NAMALWA (cell line): ENCODE measurements at places on chromosomes 12 and 14.

DNA sequence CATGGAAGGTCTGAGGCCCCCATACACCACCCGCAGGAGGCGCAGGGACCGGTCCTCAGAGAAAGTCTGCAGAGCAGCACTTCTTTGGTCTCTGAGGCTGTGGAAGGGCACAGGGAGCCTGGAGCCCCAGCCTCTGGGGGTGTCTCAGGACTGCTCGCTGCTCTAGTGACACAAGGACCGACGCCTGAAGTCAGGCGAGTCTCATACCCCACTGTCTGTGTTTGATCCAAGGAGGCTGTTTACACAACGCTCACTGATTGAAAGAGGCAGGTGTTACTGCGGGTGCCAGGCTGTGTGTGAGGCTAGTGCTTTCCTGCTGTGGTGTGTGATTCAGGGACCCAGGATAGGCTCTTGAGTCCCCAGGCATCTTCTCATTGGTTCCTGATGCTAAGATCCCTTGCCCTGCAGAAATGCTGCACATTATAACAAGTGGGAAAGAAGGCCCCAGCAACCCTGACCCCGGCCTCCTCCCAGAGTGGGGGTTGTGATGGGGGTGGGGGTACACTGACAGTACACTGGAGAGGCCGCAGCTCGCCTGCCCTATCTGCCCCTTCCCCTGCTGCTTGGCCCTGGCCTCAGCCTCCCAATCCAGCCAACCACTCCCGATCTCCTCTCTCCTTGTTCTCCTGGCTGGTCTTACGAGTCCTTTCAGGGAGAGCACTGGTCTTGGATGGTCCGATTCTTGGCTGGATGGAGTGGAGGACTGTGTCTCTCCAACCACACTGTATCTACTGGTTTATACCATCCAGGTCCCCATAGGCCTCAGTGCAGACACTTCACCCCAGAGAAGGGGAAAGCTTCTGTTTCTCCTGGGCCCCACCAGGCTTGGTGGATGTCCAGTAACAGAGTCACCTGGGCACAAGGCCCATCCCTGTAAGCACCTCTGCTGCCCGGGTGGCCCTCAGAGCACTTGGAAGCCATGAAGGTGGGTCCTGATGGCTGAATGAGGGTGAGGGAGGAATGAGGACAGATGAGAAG, 6.6 kb downstream of the CACNA2D4 start:
- DNase-seq = no peak

DNA sequence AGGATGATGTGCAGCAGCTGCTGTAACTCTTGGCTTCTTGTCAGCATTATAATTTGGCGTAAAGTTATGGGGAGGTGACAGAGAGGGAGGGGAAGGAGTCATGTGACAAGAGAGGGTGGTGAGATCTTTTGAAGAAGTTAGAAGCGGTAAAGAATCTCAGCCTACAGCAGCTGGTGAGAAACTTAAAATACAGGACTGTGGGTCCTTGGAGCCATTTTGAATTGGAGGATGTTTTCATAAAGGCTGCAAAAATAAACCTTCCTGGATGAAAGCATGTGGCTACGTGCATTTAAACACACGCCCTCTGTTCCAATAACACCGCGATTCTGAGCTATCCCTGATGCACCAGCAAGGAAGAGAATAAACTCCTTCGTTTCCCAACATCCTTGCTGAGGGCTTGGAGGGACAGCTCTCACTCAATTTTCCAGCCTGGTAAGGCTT, 133.7 kb downstream of the TMEM30B start:
- DNase-seq = no peak

DNA sequence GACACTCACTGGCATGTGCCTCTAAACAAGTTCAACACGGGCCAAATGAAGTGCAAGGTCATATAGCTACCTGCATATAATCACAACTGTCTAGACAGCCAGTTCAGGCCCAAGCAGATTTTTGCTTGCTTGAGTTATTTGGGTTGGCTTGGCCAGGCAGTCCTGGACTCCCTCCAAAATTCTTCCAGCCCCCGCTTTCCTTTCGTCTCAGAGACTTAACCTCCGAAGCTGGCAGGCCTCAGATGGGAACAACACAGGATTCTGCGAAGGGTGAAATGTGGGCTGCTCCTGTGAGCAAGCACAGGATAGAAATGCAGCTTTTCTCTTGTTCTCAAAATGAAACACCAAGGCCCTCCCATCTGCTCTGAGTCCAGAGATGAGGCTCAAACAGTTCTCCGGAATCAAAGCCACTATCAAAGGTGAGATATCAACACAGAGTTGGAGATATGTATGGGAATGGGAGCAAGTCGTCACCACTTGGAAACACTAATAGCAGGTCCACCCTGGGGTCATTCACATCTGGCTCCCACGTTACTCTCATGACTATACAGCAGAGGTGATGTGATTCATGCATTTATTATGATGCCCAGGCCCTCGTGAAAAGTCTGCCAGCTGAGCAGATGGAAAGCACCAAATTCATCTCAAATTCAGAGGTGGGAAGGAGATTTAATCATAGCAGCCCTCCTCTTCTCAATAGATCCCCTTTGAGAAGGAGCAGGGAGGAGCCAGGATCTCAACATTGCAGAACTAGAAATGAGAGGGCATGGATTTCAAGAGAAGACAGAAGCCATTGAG, 389.8 kb downstream of the NUAK1 start:
- DNase-seq = no peak

DNA sequence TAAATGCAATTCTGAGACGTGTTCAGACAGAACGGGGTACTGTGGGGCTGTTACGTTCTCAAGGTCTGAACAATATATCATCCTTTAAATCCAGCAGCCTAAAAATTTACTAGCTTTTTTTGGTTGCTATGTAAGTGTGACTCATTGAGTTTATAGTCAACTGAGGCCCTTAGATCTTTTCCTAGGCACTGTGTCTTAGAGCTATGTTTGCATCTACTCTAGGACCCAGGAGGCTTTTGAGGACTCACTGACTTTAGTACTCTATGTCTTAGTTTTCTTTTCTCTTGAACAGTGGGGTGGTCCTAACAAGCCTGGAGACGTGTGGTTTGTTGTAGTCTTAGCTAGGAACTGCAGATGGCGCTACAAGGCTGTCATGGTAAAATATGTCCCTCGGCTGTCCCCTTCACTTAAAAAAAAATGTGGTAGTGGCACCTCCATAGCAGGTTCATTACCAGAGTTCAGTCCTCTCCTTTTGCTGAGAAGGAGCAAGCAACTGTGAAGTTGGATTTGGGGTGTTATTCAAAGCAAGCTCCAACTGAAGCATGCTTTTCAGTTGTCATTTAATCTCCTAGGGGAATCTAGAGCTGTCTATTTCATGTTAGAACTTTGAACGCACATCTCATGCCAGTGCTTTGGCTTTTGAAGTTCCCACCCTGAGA, 8.7 kb upstream of the SPATS2 start:
- peak; percentile 91 for DNase-seq

- DNase-seq = no peak
Measured at GRCh38 chr12:124940143-124940392, 25.6 kb upstream of the UBC start.

DNA sequence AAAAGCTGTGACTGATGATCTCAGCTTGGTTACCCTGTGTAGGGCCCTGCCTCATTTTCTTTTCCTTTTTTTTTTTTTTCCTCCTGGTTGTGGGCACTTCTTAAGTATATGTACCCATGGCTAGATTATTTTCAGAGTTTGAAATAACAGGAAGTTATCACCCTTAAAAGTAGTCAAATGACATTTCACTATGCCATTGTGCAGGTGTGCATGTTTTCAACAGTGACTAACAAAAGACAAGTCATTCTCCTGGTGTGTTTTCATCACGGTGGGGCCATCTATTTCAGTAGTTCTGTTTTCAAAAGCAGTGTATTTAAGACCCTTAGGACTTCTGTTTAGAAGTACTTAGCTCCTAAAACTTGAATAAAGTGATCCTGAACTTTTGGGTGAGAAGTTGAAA, 15.0 kb downstream of the GABARAPL1 start:
- DNase-seq = peak; percentile 73

DNA sequence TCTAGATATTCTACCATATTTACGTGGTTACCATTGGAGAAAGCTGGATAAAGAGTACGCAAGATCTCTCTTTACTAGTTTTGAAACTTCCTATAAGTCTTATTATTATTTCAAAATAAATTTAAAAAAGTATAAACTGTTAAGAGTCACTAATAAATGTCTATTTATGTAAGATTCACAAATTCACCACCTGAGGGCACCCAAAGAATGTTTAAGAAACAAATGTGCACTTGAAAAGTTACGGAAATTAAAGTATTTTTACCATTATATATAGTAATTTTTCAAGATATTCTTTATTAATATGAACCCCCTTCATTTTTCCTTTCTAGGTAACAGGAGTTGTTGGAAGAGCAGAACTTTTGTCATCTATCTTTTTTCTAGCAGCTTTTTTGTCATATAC, 11.9 kb downstream of the TMTC3 start:
- peak; percentile 37 for DNase-seq

- no peak for DNase-seq
Measured at GRCh38 chr12:19904819-19905218, 463.5 kb upstream of the PDE3A start.

DNA sequence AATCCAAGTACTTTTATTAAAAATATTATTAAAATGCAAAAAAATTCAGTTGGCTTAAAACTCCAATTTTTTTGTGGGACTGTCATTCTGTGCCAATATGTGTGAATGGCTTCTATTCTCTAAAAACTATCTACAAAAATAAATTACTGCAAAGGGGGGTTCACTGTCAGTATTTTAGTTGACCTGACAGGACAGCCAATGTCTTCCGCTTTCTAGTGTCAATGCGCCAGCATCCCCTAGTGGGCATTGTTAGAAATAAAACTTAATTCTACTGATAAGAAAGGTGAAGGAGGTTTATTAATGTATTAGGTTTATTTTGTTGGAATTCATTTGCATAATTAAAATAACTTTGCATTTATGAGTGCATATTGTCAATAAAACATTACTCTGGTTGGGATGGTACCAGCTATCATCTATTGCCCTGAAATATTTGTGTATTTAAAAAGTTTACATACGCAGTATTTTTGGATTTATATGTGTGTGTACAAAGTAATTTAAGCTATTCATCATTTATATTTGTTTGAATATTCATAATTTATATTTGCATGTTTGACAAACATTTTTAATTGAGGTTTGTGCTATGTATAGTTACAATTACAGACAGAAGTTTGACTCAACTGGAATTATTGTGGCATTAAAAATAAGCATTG, 527.2 kb downstream of the FLRT2 start:
- peak; percentile 40 for DNase-seq

DNA sequence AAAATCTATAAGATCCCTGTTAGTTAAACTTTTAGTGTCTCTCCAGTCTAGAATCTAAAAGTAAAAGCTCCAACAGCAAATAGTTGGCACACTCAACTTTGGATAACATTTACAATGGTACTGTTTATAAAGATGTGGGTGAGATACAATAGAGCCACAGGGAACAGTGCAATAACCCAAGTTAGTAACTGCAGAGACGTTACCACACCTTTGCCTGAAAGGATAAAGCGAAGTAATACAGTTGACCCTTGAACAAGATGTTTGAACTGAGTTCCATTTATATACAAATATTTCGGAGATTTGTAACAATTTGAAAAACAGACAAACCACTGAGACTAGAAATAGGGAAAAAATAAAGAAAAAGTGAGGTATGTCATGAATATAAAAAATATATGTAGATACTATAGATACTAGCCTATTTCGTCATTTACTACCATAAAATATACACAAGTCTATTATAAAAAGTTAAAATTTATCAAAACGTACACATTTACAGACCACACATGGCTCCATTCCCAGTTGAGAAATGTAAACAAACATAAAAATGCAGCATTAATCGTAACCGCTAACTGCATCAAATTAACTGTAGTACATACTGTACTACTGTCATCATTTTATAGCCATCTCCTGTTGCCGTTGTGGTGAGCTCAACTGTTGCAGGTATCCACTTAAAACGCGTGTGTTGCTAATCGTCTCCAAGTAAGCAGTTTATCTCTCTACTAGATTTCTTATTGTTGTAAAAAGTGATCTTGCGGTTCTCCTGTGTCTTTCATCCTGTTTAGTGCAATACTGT, 56.5 kb upstream of the HIF1A start:
- no peak for DNase-seq

DNA sequence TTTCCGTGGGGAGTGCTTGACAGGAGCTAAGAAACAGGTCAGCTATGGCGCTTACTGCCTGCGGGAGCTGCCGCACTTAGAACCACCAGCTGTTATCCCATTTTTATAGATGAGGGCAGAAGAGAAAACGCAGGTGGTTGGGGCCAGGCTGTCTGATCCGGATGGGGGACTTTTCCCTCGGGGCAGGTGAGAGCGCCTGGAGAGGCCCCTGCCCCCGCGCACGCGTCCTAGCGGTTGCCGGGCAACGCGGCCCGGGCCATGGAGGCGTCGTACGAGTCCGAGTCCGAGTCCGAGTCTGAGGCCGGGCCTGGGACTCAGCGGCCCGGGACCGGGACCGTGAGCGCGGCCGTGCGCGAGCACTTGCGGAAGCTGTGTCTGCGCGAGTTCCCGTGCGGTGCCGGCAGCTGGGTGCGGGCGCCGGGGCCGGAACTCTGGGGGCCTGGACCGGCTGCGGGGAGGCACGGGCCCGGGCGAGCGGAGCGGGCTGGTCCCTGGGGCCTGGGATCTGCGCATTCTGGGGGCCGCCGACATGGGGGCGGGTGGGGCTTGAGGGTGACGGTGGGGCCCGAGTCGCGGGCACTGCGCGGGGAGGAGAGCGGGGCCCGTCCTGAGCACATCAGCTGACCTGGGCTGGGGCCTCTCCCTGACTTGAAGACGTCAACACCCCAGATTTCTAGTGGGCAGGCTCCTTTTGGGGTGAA, at the start of gene LRRC43:
Gene LRRC43 (plus strand): TSS at position 237 of the 701 bp plus-strand sequence. CDS start 22 bp downstream, at position 259.
- peak; percentile 57 for DNase-seq

- DNase-seq = peak; percentile 67
Measured at GRCh38 chr12:131950182-131950913, 606 bp downstream of the EP400 start.

DNA sequence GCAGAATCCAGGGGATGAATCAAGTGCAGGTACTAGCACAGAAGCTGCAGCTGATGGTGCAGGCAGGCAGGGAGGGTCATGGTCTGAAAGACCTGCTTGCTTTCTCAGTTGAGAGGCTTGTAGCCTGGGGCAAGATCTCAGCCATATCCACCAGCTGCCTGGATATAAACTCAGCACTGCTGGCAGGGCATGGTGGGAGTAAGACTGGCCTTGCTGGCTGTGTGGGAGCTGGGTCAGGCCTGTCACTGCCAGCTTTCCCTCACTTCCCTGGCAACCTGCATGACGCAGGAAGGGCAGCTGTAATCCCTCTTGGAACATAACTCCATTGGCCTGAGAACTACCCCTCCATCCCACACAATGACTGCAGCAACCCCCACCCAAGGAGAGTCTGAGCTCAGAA, 230.1 kb downstream of the ANO6 start:
- no peak for DNase-seq

DNA sequence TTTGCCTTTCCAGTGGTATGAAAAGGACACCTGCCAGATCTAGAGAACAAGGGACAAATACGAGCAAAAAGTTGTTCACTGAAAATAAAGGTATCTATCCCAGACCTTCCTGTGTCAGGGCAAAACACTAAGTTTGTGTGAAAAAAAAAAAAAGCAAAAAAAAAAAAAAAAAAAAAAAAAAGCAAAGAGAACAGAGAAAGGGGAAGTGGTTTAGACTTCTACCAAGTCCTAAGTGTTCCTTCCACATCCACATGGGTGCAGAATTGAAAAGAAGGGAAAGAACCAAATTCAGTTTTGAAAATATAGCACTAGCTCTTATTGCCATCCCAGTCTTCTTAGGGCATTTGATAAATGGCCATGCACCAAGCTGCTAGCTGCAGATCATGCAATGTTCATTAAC, 41.7 kb downstream of the ZCRB1 start:
- DNase-seq = peak; percentile 8

GRCh38 chr14:38070061-38070588, 137.6 kb upstream of the SSTR1 start:
- DNase-seq = no peak

- DNase-seq = no peak
Measured at GRCh38 chr12:99859126-99859525, 125.6 kb downstream of the ANKS1B start.

GRCh38 chr12:128276471-128276870, 9.5 kb downstream of the TMEM132C start:
- no peak for DNase-seq
